ENCODE measurements at places on chromosomes 2 and 18. TPM values are rescaled to one million over a fixed set of nuclear protein-coding genes. Genes with fewer than 3 reads are reported as not detected.

DNA sequence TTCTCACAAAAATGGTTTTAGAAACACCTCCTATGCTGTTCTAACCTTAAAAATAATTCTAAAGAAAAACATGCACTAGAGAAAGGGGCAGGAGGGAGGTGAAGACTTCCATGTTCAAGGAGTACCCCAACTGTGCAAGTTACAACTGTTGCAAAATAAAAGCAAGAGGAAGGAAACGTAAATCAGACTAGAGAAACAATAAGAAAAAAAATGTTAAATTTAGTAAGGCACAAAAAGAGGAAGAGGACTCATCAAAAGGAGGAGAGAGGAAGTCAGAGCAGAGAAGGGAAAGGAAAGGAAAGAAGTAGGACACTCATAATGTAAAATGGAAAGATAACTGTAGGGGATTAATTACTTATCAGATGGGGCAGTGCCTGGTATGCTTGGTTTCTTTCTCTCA is 34.1 kb downstream of the RAPH1 start:
- DNase-seq, result no peak

- no peak for DNase-seq
Observed at GRCh38 chr18:13139885-13140450, 78.6 kb upstream of the LDLRAD4 start.

DNA sequence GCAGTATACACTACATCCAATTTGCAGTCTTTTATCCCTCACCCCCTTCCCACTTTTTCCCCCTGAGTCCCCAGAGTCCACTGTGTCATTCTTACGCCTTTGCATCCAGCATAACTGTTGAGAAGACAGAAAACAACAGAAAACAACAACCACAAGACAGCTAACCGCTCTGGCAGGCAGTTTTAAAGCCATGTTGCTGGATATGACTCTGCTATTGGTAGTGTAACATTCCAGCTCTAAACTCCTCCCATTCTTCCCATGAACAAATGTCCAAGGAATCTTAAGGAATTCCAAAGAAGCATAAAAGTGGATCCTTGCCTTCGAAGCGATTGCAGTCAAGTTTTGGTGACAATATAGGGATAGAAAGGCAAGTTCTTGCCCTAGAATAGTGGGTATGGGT is 599.1 kb downstream of the NYAP2 start:
- DNase-seq, result no peak

GRCh38 chr18:457140-457519 is 43.4 kb downstream of the COLEC12 start:
- no peak for DNase-seq

- DNase-seq, result no peak
Observed at GRCh38 chr18:32301361-32301760, 111.5 kb downstream of the MEP1B start.

DNA sequence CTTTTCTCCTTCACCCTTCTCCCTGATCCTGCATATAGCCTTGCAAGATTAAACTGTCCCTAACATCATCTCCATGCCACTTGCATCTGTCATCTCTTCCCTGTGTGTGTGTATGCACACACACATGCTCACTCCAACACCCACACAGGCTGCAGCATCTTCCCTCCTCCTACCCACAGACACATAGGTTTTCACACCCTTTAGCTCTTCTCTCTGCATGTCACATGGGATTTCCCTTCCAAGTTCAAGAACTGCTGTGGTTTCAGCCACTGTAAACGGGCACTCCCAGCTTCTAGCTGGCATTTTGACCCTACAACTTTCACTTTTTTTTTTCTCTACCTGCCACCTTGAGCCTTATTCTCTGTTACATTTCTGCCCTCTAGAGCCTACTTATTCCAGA is 6.4 kb downstream of the CELF4 start:
- no peak for DNase-seq

DNA sequence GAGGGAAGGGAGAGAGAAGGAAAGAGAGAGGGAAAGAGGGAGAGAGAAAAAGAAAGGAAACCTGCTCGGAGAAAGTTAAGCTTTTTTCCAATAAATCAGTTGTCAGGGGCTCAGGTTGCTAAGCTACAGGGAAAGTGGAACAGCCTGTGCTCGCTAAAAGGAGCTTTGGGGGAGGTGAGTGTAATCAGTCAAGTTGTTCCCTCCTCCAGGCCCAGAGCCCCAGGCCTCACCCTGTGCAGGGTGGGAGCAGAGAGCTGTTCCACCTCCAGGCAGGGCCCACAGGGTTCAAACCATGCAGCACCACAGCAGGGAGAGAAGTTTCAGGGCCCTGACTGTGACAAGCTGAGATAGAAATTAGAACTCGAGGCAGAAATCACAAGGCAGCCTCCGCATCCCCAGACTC is 56.4 kb upstream of the PPP1CB start:
- peak; percentile 52 for DNase-seq

DNA sequence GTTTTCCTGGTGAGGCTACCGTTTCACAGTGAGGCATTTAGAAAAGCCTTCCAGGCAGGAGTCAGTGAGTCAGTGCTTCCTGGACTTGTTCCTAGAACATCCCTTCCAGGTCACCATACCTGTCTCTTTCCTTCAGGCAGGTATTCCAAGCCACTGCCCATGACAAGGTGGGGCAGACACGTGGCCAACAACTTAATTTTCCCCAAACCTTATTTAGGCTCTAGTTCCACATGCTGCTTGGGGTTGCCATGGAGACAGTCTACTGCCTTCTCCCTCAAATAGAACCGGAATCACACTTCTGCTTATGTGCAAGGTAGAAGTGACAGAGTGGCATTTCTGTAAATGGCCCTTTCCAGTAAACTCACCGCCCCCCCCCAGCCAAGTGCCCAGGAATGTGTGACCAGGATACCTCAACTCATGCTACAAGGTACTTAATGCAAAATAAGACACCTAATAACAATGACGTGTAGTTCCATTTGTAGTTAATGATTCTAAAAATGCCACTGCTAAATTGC is 258.3 kb downstream of the PRKCE start:
- no peak for DNase-seq

- no peak for DNase-seq
Observed at GRCh38 chr18:56035546-56035945, 447.6 kb upstream of the TCF4 start.

DNA sequence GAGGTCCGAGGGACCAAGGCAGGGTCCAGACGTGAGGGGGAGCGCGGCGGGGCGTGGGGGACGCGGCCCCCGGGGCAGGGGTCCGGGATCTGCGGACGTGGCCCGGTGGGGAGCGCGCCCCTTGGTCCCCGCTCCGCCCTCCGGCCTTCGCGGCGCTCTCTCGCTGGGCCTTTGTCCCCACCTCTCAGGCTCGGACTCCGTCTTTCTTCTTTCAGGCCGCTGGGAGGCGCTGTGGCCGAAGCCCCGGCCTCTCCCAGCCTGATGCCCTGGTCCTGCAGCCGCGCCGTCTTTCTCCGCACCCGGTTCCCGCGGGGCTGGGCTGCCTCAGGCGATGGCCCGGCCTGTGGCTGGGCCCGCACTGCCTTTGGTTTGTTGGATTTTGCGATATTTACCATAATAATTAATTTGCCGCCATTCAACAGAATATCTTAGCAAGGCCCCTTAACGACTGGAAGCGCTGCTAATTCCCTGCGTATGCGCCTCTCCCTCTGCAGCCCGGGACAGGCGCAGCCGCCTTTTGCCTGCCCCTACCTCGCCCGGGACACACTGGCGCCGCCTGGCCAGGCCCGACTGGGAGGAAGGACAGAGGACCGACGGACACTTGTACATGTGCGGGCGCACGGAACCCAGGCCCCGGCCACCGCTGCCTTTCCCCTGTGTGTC is 10.8 kb downstream of the SIX3 start:
- no peak for DNase-seq

LYPD1 gene
- 99.7 TPM for polyA plus RNA-seq

SEC11C gene
- polyA plus RNA-seq, result 66.2 TPM

AOX1 gene
- polyA plus RNA-seq, result 1.7 TPM

PPP1R1C gene
- polyA plus RNA-seq, result 2.3 TPM

CCDC141 gene
- 0.13 TPM for polyA plus RNA-seq

LRP2 gene
- 189 TPM for polyA plus RNA-seq

FHOD3 gene
- 36.8 TPM for polyA plus RNA-seq

LBX2 gene
- 4.0 TPM for polyA plus RNA-seq

Data from right renal pelvis (tissue), 4 donors.